ENCODE measurements at places on chromosomes 2 and 18.

GRCh38 chr2:153802671-153803070 is 69.1 kb upstream of the GALNT13 start:
- no peak for DNase-seq

DNA sequence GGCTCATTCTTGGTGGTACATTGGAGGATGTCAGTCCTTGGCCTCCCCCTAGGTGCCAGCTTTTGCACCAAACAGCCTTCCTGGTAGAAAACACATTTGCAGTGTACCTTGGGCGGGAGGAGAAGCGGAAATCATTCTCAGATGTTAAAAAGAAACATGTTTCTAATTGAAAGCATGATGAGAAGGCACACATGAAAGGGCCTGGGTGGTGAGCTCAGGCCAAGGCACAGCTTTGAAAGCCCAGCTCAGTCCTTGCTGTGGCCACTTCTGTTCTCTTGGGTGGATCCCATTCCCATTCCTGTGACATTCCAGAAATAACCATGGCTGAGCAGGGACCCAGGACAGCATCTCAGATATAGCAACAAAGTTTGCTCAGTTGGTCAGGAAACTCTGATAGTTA is 71.5 kb downstream of the LTBP1 start:
- DNase-seq, result no peak

DNA sequence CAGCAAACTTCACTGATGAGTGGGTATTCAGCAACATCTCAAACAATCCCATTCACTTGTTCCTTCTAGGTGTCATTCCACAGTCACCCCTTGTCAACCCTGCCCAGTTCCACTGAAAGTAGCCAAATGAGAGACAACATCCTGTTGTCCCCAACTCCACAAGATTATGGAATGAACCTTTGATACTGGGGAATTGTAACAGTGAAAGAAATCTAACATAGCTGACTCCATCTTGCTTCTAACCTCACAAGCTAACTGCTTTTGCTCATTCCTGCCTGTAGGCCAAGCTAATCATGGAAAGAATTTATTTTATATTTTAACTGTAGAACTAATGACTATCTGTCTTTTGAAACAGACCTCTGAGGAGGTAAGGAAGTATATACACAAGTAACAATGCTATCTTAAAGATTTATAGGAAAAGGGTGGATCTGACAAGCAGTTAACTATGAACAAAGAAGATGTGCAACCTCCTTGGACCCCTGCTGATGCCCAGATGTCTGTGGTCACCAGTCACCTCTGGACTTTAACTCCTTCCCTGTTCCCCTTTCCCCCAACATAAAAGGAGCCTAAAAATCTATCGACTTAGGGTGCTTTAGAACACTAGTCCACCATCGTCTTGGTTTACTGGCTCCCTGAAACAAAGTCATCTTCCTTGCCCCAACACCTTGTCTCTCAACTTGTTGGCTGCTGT is 6.9 kb upstream of the ANXA4 start:
- no peak for DNase-seq

GRCh38 chr18:27604583-27604982 is 419.5 kb upstream of the CHST9 start:
- DNase-seq, result no peak

DNA sequence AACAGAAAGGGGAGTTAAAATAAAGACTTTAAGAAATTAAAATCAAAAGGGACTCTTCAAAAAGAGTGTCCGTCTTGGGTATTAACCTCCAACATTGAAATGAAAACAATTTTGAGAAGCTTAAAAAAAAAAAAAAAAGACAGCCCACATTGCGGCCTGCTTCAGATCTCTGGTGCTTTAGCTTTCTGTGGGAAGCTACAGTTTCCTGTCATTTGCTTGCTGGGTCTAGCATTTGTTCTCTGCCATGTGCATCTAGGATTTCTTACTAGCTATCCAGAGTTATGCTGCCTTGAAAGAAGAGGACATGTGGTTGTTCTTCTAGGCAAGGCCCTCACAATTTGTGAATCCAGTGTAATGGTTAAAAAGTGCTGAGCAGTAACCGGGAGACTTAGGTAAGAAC is 375.3 kb downstream of the SLC4A3 start:
- DNase-seq, result no peak

DNA sequence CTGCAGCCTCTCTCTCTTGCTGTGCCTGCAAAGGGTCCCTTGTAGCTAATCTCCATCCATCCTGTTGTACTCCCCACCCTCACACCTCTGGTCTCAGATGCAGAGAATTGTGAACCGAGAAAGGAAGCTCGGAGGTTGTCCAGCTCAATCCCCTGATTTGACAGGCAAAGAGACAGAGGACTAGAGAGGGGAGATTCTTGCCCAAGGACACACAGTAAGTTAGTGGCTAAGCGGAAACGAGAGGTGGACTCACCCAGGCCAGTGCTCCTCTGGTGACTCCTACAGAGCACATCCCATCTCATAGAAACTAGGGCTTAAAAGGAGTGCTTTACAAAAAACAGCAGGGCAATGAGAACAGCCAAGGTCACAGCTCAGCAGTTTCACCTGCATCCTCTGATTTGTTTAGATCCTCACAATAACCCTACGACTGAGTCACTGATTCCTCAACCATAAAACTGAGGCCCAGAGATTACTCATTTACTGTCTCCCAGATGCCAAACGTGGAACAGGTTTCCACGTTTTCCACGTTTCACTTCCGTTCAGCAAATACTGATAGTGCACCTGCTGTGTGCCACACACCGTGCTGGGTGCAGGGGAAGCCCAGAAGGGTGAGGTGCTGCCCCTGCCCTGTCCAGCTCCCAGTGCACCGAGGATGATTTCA is 22.1 kb downstream of the EHD3 start:
- DNase-seq, result no peak

- no peak for DNase-seq
Measured at GRCh38 chr2:219912491-219912921, 285.1 kb downstream of the SLC4A3 start.

DNA sequence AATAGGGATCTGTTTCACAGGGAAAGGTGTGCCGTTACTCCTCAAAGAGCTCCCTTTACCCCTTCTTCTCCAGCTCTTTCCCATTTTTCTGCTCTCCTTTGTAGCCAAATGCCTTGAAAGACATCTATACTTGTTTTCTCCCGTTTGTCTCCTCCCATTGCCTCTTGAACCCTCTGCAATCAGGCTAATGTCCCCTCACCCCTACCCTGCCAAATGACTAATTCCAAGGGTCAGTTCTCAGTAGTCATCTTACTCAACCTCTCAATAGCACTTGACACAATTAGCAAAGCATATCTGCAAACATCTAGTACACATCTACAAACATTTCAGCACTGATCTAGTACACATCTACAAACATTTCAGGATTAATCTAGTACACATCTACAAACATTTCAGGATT is 12.6 kb downstream of the MRO start:
- DNase-seq, result no peak

GRCh38 chr2:147438882-147439281 is 405.9 kb upstream of the ACVR2A start:
- no peak for DNase-seq

DNA sequence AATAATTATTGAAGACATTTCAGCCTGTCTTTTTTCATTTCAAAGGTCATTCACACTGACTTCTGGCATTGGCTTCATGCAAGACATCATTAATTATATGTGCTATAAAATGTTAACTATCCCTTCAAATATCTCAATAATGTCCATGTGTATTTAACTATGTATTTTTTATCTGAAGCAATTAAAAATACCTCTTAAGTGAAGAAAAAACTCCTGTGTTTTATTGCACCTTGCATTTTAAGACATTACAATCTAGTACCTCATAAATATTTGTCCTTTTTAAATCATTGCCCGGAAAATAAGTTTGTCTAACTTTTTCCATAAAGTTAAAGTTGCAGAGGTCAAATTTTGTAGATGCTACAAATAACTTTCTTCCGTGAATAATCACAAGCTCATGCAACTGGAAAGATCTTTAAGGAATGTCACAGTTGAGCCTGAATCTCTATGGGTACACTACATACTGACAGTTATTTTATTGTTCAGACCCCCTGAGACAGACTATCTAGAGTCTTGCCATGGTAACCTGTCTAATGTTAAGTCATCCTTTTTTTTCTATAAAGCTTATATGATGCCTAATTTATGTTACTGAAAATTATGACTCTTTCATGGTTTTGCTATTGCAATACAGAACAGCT is 38.4 kb upstream of the COBLL1 start:
- no peak for DNase-seq

DNA sequence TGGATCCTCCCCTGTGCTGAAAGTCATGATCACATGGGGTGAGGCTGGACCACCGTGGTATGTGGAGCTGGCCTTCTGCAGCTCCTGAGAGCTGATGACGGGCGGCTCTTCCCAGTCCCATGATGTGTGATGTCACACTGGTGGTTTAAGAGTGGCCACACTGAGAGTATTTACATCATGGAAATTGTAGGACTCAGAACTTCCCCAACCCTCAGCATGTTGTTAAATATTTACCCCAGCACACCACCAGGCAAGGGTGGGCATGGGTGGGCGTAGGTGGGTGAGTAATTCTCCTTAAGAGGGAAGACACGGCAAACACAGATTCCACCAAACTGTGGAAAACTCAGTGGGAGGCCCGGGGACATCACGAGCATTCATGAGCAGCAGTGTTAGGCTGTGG is 106.8 kb downstream of the ALPK2 start:
- no peak for DNase-seq

DNA sequence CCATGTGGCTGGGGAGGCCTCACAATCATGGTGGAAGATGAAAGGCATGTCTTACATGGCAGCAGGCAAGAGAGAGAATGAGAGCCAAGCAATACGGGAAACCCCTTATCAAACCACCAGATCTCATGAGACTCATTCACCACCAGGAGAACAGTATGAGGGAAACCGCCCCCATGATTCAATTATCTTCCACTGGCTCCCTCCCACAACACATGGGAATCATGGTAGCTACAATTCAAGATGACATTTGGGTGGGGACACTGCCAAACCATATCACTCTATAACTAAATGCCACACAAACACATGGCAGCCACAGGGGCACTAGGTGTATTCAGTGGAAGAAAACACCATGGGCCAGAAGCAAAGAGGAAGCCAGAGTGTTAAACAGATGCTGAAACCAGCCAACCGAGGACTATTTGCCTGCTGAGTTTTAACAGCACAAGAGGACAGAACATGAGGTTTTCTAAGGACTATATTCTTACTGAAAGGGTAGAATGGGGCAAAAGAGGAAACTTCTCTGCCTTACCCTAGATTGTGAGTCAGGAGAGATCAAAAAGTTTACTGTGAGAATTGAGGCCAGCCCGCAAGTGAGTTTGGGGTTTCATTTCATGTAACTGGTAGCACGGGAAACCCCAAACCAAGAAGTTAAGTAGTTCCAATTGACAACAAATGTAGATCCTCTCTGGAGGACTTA is 49.2 kb downstream of the SIGLEC15 start:
- DNase-seq, result no peak

- DNase-seq, result no peak
Measured at GRCh38 chr2:232137356-232138147, 176.0 kb downstream of the DIS3L2 start.

GRCh38 chr2:172208791-172209325 is 106.2 kb upstream of the DLX2 start:
- no peak for DNase-seq

DNA sequence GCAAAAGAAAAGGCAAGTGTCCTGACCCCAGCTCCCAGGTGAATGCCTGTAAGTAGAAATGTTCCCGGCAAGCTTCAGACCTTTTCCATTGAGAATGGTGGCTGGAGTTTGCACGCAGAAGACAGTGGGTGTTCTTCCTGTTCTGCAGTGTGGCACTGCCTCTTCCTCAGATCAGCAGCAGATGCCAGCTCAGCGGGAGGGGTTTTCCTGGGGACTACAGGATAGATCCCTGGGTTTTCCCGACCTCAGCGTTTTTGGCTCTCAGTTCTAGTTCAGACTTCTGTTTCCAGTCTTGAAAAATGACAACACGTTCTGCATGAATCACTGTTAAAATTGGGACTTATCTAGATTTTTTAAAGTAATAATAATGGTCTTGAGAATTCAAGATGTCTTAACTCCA is 39.2 kb downstream of the GRHL1 start:
- DNase-seq, result peak; percentile 67

- DNase-seq, result no peak
Measured at GRCh38 chr2:65320042-65320725, 92.6 kb downstream of the ACTR2 start.

DNA sequence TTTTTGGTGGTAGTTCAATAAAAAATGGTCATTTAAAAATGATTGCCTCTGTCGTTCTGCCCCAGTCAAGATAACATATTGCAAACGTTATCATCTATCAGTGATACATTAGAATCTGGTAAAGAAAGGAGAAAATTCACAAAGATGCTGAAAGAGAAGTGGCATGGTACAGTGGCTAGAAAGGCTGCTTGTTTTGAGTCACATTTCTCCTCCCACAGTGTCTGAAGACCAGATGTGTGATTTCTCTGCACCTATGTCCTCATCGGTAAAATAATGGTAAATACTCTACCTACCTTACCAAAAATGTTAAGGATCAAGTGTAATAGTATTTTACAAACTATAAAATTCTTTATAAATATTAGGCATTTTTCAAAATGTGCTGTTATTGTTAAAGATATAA is 76.1 kb upstream of the NOSTRIN start:
- no peak for DNase-seq

GRCh38 chr2:45869165-45869501 is 217.7 kb downstream of the PRKCE start:
- no peak for DNase-seq

DNA sequence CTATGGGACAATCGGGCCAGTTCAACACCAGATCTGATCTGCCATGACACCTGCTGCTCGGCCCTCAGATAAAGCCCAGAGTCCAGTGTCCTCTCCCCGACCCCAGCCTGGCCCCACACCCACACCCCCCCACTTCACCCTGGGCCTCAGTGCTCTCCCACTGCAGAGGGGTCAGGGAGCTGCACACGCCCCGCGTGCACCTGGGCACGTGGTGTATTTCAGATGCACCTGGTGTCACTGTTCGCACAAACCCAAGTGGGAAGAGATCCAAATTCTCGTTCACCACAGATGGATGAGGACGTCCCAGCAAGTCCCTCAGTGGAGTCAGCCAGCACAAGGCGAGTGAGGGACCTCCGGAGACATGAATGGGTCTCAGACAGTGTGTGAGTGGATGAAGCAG is 161.3 kb downstream of the RTP5 start:
- DNase-seq, result no peak

- DNase-seq, result no peak
Measured at GRCh38 chr18:1413323-1413675, 508.6 kb downstream of the ADCYAP1 start.

- no peak for DNase-seq
Measured at GRCh38 chr18:59996370-59996966, 96.7 kb downstream of the PMAIP1 start.

GRCh38 chr2:222208010-222208690 is 90.6 kb downstream of the PAX3 start:
- DNase-seq, result no peak

DNA sequence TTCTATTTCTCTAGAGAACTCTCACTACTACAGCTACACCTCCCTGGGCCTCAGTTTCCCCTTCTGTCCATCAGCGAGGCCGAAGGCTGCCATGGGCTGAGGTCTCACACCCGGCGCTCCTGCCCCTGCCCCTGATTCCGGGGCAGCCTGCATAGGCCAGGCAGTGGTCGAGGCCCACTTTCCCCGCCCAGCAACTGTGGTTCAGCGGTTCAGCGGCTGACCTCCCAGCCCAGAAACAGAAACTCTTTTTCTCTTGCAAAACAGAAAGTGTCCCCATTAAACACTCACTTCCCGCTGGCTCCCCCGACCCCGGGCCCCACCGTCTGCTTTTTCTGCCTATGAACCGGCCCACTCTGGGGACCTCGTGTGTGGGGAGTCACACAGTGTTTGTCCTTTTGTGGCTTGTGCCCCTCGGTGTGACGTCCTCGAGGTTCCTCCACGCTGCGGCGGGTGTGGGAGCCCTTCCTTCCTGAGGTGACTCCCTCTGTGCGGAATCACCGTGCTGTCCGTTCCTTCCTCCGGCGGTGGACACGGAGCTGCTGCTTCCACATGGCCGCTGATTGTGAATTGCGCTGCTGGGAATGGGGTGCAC is 16.0 kb downstream of the PDCD1 start:
- peak; percentile 75 for DNase-seq
